ENCODE measurements at places on chromosomes 6 and 20. TPM values are rescaled to one million over a fixed set of nuclear protein-coding genes. Genes with fewer than 3 reads are reported as not detected.

- no peak for DNase-seq
These were observed 129.7 kb downstream of the RALGAPA2 start for GRCh38 chr20:20582734-20583133.

DNA sequence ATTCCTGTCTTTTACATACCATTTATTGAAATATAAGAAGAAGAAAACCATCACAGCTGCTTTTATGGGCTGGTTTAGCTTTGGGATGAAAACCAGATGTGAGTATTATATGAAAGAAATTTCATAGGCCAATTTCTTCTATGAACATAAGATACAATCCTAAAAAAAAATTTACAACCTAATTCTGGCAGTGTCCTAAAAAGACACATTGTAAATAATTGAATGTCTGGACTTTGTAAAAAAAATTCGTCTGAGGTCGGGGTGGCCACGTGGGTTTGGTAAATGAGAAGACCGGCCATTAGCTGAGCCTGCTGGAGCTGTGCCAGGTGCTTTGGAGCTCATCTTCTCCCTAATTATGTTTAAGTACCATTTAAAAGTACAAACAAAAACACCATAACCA, 26.8 kb downstream of the DACT2 start:
- no peak for DNase-seq

- DNase-seq, result peak; percentile 71
These were observed 39.7 kb downstream of the AGPAT4 start for GRCh38 chr6:161233986-161234661.

DNA sequence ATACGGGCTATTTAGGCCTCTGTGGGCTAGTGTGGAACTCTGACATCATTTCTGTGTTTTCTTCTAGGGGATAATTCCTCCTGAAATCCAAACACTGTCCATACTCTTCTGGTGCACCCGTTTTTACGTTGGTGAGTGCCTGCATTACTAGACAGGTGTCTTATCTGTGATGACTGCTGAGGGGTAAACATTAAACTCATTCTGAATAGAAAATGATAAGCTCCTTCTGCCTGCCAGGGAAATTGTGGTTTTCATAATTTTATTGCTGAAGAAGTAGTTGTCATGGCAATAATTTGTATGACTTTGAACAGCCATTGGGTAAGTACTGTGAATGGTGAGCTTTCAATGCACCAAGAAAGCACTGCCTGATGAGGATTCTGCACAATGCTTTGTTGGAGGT, 705.6 kb downstream of the UTRN start:
- no peak for DNase-seq

- DNase-seq, result peak; percentile 80
These were observed 154.0 kb downstream of the KIF16B start for GRCh38 chr20:16419138-16419715.

OOEP gene
- not detected for total RNA-seq

HCRTR2 gene
- total RNA-seq, result not detected

GPR63 gene
- total RNA-seq, result 0.38 TPM

TSBP1 gene
- not detected for total RNA-seq

Measured in bronchial epithelial cell (primary cell).